ENCODE measurements at places on chromosomes 5 and 9.

GRCh38 chr5:178201221-178201926 lies 3.0 kb upstream of the HNRNPAB start:
- DNase-seq = no peak

- no peak for DNase-seq
Measured at GRCh38 chr5:93145767-93146166, 435.3 kb downstream of the NR2F1-AS1 start.

DNA sequence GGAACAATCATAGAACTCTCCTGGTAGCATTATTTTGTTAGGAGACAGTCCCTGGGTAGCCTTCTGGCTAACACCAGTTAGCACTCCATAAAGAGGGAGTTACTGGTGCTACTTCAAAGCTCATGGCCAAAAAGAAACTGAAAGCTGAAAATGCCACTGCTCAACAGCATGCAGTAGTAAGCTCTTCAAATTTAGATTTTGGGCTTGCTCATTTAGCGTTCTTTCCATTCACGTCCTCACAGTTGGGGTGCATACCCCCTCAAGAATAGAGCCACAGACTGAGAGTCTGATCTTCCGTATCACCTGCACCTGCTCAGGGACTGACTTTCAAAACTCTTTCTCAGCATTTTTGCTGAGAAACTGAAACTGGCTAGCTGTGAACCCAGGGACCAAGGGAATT lies 24.7 kb downstream of the NTRK2 start:
- no peak for DNase-seq

- peak; percentile 83 for DNase-seq
Measured at GRCh38 chr5:141320225-141321169, at the start of gene TAF7. TSS of gene TAF7 (minus strand) at chr5:141320784. CDS start at chr5:141320044, 740 bp downstream.

DNA sequence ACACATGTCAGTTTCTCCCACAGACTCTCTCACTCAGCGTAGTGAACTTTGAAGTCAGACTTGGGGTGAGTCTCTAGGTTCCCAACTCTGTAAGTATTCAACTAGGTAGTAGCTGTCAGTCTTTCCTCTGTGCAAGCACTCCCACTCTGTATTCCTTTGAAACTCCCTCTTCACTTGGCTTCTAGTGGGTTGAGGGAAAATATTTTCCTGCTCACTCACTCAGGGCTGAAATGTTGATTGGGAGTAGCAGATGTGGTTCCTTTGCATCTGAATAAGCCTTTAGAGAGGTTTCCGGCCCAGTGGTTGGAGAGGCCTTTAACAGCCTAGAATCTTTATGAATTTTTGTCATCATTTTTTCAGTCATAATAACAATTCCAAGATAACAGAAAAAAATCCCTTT lies 18.1 kb upstream of the ARRDC3 start:
- no peak for DNase-seq

- no peak for DNase-seq
Measured at GRCh38 chr5:66002415-66002814, 76.0 kb downstream of the ERBIN start.

- DNase-seq = no peak
Measured at GRCh38 chr9:419571-420171, 205.0 kb downstream of the DOCK8 start.

GRCh38 chr5:147642666-147643065 lies 132.8 kb upstream of the DPYSL3 start:
- no peak for DNase-seq

DNA sequence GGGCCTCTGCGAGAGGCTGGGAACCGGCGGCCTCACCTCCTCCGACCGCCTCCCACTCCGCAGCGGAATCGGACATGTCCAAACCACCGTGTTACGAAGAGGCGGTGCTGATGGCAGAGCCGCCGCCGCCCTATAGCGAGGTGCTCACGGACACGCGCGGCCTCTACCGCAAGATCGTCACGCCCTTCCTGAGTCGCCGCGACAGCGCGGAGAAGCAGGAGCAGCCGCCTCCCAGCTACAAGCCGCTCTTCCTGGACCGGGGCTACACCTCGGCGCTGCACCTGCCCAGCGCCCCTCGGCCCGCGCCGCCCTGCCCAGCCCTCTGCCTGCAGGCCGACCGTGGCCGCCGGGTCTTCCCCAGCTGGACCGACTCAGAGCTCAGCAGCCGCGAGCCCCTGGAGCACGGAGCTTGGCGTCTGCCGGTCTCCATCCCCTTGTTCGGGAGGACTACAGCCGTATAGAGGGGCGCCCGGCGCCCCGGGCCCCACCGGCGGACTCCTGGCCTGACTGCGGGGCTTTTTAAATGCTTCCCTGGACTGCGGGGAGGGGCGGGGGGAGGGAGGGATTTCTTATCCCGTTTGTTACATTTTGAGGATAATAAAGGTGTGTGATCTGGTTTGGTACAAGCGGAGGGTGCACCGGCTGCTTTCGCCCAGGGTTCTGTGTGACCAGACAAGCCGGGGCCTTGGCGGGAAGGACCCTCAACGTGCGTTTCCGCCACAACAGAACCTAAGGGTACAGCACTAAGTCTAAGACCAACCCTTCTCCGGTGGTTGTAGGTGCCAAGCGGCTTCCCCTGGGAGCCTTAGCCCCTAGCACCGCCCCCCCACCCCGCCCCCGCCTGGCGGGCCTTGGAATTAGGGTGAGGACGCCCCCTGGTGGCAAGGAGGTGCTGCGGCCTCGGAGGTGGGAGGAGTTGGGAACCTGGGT lies 9.3 kb downstream of the PRR7 start:
- peak; percentile 96 for DNase-seq

- DNase-seq = no peak
Measured at GRCh38 chr5:133996683-133997252, 8.0 kb downstream of the VDAC1 start.

- no peak for DNase-seq
Measured at GRCh38 chr5:33317271-33317670, 123.5 kb upstream of the TARS1 start.

DNA sequence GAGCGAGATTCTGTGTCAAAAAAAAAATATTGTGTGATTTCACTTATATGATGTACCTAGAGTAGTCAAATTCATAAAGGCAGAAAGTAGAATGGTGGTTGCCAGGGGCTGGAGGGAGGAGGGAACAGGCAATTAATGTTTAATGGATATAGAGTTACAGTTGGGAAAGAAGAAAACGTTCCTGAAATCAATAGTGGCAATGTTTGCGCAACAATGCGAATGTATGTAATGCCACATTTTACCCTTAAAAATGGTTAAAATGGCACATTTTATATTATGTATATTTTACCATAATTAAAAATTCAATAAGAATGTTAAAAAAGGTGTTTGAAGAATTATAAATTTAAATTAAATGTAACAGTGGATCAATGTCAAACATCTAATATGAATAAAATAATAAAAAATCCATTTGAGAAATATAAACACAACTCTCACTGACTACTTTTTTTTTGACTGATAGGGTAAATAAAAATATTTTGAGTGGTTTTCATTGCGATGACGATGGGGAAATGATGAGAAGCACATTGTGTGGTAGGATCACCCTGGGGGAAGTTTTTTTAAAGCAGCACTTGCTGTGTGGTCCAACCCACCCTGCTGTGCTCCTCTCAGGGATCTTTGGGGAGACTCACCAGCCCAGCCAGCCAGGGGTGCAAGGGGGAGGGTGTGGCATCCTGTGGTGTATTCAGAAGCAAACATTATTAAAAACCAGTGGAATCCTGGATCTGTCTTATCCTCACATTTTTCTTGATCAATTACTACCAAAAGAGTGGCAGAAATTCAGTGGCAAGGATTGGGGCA lies 4.3 kb downstream of the FYB1 start:
- DNase-seq = no peak

DNA sequence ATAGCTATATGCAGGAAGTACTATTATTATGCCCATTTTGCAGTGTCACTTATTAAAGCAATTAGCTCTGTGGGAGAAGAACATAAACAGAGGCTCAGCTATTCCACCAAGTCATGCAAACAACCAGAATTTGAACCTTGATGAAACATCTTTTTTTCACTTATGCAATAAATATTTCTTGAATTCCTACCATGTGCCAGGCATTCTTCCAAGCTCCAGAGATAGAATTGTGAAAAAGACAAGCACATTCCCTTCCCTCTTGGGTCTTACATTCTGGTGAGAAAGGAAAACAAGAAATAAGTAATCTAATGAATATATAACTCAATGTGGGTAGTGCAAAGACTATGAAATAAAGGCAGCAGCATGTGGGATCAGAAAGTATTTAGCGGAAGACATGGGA lies 32.1 kb upstream of the ADRB2 start:
- DNase-seq = no peak

DNA sequence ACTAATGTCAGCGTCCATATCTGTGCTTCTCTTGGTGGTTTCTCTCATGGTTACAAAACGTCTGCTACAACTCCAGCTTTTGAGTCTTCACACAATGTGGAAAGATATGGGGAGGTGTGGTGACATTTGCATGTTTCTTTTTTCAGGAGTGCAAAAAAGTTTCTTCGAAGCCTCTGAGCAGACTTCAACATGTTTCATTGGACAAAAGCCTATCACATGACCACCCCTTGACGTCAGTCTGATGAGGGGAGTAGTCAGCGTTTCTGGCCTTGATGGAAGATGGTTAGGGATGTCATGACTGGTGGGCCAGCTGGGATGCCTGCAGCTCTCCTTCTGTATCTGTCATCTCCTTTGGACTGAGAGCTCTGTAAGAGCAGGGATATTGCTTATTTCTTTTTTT lies 61.4 kb downstream of the PTPDC1 start:
- DNase-seq = no peak

GRCh38 chr5:129361441-129362025 lies 98.6 kb upstream of the ADAMTS19 start:
- DNase-seq = no peak

DNA sequence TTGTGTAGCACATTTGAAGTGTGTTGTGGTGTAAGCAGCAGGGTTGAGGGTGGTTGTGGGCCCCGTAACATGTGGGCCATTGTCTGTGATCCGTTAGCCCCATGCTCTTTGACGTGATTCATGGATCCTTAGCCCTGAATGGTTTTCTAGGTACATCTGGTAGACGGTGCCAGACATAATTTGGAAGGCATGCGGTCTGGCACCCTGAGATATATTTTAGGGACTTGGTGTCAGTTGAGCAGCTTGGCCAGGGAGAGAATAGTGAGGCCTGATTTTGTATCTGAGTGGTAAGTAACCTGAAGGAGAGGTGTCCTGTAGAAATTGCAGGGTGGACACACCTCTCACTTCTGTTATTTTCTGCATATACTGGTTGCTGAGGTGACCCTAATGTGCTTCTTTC lies 10.9 kb downstream of the SH3GL2 start:
- no peak for DNase-seq

DNA sequence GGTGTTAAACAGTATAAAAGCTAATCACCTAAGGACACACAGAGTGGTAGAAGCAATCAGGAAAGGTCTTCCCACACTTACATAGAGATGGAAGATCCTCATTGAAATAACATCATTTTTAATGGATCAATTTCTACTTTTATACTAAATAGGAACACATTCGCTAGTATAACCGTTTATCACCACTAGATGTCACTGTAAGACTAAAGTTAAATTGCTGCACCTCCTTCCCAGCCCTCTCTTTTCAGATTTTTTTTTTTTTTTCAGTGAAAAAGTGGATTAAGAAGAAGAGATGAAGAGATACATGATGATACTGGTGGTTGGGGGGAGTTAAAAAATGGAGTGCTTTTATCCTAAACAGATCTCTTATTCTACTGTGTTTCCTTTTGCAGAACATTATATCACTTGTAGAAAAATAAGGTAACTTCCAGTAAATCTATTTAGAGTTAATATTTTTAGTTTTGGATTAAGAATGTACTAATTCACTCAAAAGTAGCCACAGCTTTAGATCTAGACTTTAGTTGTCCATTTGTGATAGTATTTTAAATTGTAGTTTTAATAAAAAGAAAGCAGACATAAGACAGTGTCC lies 116.9 kb upstream of the ARRDC3 start:
- DNase-seq = no peak
